Activated naive CD4-positive, alpha-beta T cell treated with anti-CD3 and anti-CD28 coated beads for 36 hours (primary cell): ENCODE measurements at places on chromosomes 2 and 18. TPM values are rescaled to one million over a fixed set of nuclear protein-coding genes. Genes with fewer than 3 reads are reported as not detected.

BOLL gene
- 0.12 TPM for total RNA-seq

ASXL3 gene
- total RNA-seq = not detected

ARHGAP28 gene
- total RNA-seq = not detected

CAPN10 gene
- total RNA-seq = 28.5 TPM

PPM1B gene
- 38.6 TPM for total RNA-seq

SIGLEC15 gene
- total RNA-seq = not detected

KLHL30 gene
- total RNA-seq = not detected

TRABD2A gene
- total RNA-seq = 40.4 TPM

CRYGD gene
- not detected for total RNA-seq

RAD51AP2 gene
- not detected for total RNA-seq

IL36B gene
- total RNA-seq = not detected

RPRM gene
- total RNA-seq = not detected

ASAP2 gene
- 0.14 TPM for total RNA-seq

SLC9A4 gene
- total RNA-seq = 0.07 TPM

HES6 gene
- 4.0 TPM for total RNA-seq

AQP12B gene
- total RNA-seq = not detected

DCDC2C gene
- total RNA-seq = not detected

KIF1A gene
- total RNA-seq = 8.4 TPM

SGO2 gene
- total RNA-seq = 40.0 TPM

C2orf81 gene
- 3.4 TPM for total RNA-seq

SCN3A gene
- 0.10 TPM for total RNA-seq

HEATR5B gene
- total RNA-seq = 15.8 TPM
